ENCODE measurements at places on chromosomes 6 and 20.
A peak's percentile ranks its signal among the peaks of the same experiment; 100 is the strongest.

DNA sequence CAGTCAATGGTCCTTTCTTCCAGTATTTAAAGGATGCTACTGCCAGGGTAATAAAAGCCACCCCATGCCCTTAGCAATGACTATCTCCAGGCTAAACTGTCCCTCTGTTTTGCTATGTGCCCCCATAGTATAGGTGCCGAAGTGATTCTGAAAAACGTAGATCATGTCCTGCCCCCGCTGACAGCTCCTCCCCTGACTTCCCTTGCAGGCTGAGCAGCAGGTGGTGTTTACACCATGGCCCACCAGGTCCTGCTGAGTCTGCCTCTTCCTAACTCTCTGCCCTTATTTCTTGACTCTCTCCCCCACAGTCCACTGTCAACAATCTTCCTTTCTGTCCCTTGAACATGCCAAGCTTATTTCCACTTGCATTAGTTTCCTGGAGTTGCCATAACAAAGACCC is 352.5 kb upstream of the TSHZ2 start:
- no peak for DNase-seq

GRCh38 chr20:45427236-45428149 is 11.6 kb downstream of the PIGT start:
- DNase-seq, result no peak

GRCh38 chr20:4012589-4012988 is 2.8 kb downstream of the RNF24 start:
- peak; percentile 73 for DNase-seq

GRCh38 chr6:123804014-123804786 is 535 bp downstream of the NKAIN2 start:
- DNase-seq, result no peak

DNA sequence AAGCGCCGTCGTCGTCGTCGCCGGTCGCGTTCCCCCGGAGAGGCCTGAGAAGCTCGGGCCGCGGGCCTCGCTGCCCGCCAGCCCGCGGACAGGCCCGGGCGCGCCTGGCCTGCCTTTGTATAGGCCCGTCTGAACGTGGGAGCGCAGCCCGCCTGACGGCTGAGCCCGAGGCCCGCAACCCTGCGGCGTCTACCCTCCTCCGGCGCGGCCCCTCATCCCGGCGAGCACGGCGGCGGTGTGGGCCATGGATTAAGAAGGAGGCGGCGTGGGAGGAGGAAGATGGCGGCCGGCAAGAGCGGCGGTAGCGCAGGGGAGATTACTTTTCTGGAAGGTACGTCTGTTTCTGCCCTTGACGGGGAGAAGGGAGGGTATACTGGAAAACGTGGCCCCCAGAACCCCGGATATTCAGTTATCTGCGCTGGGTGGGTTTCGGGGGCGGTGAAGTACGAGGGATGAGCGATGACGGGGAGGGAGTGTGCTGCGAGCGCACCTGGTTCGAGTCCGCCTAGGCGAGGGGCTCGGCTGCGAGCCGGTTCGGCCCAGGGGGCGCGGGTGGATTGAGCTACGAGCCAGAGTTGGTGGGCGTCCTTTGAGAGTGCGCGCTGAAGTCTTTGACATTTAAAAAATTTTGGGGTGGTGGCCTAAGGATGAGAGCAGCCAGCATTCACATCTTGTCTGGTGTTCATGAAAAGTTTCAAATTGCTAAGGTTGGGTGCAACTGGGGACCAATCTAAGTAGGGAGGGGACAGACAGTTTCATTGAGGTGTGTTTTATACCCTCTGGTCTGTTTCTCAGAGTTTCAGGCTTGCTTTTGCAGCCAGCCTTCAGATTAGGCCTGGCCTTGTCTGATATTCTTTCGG is 796 bp downstream of the SENP6 start:
- DNase-seq, result no peak

DNA sequence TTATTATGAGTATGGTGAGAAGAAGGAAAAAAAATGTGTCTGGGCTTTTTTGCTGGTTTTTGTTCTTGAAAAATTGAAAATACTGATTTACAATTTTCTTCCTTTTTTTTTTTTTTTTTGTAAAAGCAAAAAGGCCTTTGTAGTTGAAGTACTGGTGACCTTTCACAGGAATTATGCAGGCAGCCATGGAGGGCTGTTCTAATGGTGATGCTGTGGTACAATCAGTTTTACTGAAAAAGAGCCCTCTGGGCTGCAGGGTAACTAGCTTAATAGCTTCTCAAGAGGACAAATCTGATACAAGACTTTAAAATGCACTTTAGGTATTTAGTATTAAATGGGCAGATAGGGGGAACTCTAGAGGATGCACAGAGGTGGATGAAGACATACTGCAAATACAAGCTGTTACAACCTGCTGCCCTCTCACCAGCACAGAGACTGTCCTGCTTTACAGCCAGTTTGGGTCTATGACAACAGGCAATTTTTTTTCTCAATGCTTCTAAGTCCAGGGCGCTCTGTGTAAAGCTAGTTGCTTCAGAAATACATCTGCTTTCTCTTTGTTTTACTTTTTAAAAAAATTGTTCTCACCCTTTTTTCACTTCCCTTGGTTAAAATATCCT is 61.6 kb upstream of the HS3ST5 start:
- DNase-seq, result no peak

DNA sequence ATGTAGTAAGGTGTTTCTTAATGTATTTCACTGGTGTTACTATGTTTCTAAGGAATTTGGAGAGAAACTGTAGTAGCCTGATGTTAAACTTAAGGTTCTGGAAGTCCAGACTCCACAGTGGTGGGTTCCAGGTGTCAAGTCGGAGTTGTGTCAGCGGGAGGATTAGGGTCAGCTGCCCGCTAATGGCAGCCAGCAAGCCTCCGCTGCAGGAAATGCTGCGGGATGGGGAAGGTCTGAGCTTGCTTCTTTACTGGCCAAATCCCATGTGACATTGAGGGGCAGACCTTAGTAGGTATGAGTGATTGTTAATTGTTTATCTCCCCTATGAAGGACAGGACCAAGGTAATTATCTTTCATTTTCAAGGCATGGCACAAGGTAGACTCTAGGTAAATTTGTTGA is 3.7 kb upstream of the ARID1B start:
- no peak for DNase-seq

DNA sequence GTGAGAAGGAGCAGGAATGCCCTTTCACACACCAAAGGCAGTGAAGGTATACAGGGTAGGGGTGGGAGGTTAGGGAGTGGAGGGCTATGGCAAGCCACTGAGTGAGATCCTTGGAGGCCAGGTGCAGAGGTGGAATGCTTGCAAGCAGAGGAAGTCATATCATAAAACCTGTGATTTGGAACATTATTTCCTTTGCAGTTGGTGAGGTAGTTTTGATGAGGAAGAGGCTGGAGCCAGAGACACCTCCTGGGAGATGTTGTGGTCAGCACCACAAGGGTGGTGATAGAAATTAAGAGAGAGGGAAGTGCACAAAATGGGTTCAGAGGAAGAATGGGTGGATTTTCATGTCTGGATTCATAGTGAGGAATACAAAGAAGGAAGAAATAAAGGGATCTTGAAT is 73.0 kb downstream of the PLCB4 start:
- no peak for DNase-seq

DNA sequence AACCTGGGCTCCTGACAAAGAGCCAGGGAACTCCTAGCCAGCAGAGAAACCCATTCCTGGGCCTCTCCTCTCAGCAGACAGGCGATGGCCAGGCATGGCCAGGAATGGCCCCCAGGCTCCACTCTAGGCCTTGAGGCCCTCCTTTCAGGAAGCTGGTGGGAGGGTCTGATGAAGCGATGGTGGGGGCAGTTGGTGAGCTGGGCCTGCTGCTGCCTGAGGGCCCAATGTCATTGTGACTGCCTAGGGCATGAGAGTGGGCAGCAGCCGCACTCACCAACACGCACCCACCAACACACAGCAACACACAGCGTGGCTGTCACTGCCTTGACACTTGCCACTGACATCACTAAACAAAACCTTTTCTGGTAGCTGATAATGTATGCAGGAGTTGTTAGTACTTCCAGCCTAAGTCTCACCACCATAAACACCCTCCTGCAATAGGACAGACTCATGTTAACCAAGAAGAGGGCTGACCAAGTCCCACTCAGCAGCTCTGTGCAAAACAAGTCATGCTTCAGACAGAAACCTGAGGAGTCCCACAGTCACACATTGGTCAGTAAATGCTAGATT is 69.3 kb downstream of the ABHD12 start:
- no peak for DNase-seq

DNA sequence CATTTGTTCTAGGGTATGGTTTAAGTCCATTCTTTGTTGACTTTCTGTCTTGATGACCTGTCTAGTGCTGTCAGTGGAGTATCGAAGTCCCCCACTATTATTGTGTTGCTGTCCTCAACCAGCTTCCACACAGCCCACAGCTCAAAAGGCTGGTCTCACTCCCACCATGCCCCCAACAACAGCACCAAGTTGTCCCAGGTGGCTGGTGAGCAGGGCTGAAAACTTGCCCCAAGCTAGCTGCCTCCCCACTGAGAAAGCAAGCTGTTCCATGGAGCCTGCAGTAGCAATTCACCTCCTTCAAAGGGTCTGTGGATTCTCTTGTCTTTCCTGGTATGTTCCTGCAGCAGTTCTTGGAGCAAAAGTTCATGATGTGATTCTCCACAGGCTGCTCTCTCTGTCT is 221.0 kb downstream of the SYNDIG1 start:
- DNase-seq, result no peak

DNA sequence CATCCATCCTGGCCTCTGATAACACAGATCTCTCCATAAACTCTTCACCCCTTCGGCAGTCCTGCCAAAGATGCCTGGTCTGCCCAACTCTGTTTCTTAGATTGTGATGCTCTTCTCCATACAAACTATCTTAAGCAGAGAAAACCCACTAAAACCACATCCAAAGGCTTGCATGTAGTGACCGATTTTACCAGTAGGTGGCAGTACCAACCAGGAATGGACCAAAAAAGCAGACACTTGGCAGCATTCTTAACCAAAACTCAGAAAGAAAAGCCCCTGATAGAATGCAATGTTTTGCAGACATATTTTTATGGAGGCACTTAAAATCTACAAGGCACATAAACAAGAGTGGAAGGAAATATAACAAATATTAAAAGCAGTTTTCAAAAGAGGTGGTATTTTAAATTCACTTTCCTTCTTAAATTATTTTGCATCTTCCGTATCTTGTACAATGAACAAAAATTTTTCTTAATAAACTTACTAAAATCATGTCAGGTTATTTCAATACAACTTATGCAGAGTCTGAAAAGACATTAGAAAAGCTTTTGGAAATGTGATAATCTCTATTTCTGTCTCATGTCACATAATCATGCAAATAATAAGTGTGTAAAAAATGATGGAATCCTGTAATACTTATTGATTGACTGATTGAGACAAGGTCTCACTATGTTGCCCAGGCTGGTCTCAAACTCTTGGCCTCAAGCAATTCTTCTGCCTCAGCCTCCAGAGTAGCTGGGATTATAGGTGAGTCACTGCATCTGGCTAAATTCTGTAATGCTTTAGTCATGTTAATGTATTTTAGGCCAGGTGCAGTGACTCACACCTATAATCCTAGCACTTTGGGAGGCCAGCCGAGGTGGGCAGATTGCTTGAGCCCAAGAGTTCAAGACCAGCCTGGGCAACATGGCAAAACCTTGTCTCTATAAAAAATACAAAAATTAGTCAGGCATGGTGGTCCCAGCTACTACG is 29.4 kb downstream of the LRP11 start:
- peak; percentile 51 for DNase-seq

DNA sequence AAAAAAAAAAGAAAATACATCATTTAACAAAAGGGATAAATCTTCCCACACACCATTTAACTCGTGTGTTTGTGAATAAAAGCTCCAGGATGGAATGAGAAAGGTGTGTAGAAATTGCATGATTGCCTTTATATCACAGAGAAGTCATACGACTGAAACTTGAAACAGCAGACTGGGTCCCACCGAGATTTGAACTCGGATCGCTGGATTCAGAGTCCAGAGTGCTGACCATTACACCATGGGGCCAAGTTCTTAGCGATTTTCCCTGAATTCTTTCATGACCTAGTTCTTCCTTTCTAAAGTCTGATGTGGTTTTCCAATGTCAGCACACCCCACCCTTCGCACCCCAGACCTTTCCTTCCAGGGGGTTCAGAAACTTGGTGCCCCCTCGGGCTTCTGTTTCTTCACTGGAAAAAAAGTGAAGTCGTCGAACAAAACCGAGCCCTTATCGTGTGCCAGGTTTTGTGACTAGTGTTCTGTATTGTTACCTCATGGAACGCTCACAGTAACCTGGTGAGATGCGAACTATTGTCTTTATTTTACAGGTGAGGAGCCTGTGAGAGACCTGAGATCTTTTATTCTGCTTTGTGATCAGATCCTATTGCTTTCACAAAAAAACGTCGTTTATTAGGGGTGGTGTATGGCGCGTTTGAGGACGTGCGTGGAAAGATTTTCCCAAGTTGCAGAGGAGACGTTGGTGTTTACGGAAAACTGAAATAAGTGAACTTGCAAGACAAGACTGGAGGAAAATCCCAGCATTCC is 120.8 kb downstream of the OR2B2 start:
- peak; percentile 77 for DNase-seq

- DNase-seq, result no peak
These were observed 8.2 kb downstream of the TRERF1 start for GRCh38 chr6:42443312-42444060.

GRCh38 chr6:154733183-154733625 is at the start of gene SCAF8:
TSS of gene SCAF8 (plus strand) at chr6:154733416. CDS start at chr6:154733901, 485 bp downstream.
- DNase-seq, result peak; percentile 57

- no peak for DNase-seq
These were observed 91.2 kb downstream of the PLCB1 start for GRCh38 chr20:8223091-8223870.

DNA sequence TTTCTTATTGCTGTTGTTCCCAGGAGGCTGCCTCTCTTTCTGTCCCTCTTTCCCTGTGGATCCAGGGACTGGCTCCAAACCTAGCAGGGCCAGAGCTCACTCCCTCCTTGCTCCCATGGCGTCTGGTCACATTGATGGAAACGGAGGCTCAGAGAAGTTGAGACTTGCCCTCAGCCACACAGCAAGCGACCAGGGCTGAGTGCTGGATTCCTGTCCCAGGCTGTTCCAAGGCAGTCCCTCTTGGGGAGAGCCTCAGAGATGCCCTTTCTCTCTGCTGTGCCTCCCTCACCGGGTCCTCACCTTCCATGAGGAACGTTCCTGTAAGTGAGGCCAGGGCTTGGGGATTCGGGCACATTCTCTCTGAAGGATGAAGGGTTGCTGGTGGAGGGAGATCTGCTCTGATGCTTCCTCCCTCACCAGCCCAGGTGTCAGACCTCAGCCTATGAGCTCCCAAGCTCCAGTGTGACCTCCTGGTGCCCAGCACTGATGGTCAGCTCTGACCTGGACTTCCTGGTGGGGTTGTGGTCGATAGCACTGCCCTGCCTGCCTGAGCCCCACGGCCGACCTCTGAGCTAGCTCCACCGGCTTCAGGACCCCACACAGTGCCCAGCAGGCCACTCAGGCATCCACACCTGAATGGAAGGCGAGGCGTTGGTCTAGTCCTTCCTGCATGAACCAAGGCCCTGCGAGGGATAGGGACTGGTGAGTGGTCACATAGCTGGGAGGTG is 26.8 kb downstream of the SUN5 start:
- no peak for DNase-seq

GRCh38 chr6:159071843-159072769 is 27.3 kb upstream of the TAGAP start:
- no peak for DNase-seq

- no peak for DNase-seq
These were observed 142.5 kb upstream of the HDDC2 start for GRCh38 chr6:125444006-125444923.

GRCh38 chr6:147392917-147393625 is 115.4 kb upstream of the SAMD5 start:
- DNase-seq, result no peak

- DNase-seq, result peak; percentile 72
These were observed 77.0 kb downstream of the SULF2 start for GRCh38 chr20:47708140-47708807.

Data from MV-4-11 (cell line).